ENCODE measurements at places on chromosomes 3 and 15.

DNA sequence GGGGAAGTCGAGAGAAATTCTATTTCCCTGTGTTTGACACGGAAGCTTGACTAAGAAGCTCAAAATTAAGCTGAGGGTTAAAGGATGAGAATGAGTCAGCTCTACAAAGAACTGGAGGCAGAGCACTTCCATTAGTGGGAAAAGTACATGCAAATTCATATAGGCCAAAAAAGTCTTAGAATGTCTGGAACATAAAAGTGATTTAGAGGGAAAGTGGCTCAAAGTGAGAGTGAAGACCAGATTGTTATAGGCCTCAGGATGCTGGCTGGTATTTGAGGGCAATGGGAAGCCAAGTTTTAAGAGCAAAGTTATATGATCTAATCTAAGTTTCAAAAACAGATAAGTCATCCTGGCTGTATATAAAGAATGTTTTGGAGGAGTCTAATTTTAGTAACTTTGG is 857.3 kb downstream of the NAALADL2 start:
- no peak for DNase-seq

GRCh38 chr3:187211532-187212195 is 14.4 kb downstream of the RTP1 start:
- no peak for DNase-seq

DNA sequence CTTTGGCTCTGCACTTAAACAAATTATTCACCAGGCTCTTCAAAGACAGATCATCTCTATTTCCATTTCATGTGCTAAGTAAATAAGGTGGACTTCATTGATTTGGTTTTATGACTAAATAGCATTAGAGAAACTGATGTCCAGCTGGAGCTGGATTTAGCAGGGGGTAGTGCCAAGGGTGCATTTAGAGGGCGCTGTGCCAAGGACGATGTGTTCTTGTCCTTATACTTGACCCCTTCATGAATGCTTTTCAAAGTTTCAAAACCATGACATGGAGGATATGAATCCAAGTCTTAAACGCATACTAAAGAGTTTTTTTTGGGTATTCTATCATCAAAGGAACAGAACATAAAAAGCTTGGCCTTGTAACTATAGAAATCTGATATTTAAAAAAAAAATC is 233.2 kb downstream of the RYR3 start:
- no peak for DNase-seq

DNA sequence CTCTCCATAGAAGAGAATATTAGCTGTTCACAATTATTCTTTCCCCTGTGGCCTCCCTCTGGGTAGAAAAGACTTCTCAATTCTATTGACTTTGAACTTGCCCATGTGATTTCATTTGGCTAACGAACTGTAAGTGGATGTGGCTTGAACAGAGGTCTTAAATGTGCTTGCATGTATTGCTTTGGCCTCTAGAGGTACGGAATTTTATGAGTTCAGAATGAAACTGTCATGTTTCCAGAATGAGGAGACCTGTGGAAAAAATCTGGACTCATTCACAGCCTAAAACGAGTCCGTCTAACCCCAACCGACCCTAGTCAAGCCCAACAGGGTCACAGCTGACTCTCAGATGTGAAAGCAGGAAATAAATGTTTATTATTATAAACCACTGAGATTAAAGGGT is 596.7 kb upstream of the UBE2E2 start:
- no peak for DNase-seq

- DNase-seq: no peak
Observed at GRCh38 chr15:58138106-58138505, at the start of gene AQP9. Gene AQP9, plus strand, starts transcription at chr15:58138381. Its CDS starts 185 bp downstream, at chr15:58138566.

DNA sequence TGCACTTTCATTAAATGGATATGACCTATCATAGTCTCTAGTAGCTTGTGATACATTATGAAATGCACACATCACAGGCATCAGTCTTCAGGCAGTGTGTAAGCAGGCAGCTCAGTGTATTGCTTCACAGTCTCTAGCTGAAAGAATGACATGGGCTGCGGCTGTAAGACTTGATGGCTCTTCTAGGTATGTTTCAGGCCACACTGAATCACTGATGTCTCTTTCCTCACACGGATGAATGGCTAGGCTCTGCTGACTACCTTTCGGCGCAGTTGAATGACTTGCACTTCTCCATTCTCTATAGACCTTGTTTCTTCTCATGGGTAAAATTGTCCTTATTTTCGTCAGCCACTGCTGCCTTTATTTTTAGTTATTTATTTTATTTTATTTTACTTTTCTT is 15.4 kb downstream of the APH1B start:
- DNase-seq: no peak
